SW480 (cell line): ENCODE measurements at places on chromosomes 1 and 21.

- no peak for DNase-seq
Measured at GRCh38 chr1:151132335-151133017, 14.0 kb downstream of the SEMA6C start.

GRCh38 chr1:33630686-33631085, 158.2 kb downstream of the ZSCAN20 start:
- DNase-seq = no peak

GRCh38 chr1:61851235-61851634, 109.0 kb downstream of the PATJ start:
- DNase-seq = no peak

DNA sequence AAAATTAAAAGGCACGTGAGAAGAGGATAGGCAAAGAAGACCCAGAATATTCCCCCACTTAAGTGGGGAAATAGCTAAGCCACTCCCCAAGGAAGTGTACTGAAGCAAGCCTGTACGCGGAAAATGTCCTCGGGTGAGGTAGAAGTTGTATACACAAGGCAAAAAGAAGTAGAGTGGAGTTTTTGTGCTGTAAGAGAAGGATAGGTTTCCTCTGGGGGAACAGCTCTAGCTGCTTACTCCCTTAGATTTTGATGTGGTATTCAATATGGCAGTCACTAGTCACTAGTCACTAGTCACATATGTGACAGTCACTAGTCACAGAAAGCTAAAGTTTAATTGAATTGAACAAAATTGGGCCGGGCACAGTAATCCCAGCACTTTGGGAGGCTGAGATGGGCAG, 7.6 kb downstream of the TXNIP start:
- no peak for DNase-seq
